ENCODE measurements at places on chromosomes 3 and 15.

- DNase-seq = no peak
Observed at GRCh38 chr3:186998937-186999368, 68.6 kb downstream of the ST6GAL1 start.

DNA sequence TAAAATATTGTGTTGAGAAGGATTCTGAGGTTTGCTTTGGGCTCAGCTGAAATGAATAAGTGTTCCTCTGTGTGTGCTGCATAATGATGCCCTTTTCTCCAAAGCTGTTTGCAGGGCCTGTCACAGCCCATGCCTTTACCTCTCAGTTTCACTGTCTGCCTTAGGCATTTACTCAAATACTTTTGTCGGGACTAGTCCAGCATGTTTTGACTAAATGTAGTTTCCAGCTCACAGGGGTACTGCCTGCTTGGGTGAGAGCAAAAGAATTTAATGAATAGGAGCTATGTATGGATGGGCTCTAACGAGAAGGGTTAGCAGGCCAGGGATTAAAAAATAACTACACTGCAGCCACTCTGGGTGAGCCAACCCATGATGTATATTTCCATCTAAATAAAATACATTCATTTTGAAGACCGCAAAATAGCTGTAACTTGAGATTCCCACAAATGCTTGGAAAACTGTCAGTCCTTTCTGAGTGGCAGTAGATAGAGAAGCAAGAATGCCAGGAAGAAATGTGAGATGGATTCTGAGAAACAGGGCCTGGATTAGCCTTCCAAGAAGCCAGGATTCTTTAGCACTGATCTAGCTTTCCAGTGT lies 549.2 kb upstream of the TBL1XR1 start:
- no peak for DNase-seq

GRCh38 chr15:73787621-73788020 lies 34.5 kb upstream of the INSYN1 start:
- DNase-seq = no peak

DNA sequence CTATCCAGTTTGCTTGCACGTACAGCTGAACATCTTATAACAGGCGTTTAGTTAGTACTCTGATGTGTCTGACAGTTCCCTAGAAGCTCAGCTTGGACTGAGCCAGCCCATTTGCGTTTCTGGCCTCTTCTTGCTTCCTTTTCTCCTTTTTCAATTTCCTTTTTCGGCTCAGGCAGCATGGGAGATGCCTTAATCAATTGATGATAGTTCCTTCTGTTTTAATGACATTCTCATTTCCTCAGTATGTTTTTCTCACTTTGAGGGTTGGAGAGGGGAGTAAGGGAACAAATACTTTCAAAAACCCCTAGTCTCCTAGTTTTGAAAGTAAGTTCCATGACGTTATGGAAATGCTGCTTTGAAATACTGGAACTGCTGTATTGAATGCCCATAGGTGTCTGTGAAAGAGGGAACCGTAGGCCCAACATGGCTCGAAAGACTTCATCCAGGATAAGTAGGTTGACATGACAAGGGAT lies 18.9 kb downstream of the IL1RAP start:
- DNase-seq = no peak

DNA sequence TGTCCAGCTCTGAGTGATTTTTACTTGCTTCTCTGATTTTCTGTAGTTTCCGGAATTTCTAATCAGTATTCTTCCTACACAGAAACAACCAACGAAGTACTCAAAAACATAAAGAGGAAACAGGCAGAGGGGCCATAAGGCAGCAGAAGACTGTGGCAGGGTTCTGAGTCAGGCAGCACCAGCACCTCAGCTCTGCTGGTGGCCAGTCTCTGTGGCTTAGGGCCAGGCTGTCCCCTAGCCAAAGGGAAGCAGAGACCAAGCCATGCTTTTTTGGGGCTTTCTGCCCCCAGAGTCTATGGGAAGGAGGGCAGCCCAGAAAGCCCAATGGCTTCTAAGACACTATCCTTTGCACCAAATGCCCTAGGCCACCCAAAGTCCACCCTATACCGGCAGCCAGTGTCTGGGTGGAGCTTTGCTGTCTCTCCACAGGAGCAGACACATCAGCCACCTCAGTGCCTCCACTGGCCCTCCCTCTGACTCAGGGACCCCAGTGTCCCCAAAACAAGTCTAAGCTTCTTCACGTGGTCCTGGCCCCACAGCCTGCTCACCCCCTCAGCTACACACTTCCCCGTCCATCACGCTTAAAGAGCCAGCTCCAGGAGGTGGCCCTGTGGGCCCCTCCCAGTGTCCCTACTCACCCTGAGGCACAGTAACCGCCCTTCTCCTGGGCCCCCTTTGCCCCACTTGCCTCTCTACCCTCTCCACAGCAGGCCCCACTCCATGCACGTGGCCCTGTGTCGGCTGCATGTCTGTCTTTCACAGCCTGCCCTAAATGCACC lies 46.2 kb downstream of the CCDC12 start:
- no peak for DNase-seq

DNA sequence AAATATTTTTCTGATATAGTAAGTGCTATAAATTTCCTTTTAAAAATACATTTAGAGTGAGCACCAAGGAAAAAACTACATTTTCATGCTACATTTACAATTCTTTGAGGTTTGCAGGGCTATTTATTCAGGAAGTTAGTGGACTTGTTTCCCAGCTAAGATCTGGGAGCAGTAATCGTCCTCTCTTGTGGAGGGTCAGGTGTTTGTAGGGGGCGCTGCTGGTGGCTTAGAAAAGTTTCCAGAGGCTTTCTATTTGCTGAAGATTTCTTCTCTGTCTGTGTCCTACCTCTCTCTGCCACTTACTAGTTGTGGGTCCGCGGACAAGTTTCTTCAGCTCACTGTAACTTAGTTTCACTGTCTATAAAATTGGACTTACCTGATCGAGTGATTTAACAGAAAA lies 163.9 kb downstream of the PEX5L start:
- DNase-seq = no peak

GRCh38 chr3:127037971-127038446 lies 55.1 kb downstream of the PLXNA1 start:
- no peak for DNase-seq

DNA sequence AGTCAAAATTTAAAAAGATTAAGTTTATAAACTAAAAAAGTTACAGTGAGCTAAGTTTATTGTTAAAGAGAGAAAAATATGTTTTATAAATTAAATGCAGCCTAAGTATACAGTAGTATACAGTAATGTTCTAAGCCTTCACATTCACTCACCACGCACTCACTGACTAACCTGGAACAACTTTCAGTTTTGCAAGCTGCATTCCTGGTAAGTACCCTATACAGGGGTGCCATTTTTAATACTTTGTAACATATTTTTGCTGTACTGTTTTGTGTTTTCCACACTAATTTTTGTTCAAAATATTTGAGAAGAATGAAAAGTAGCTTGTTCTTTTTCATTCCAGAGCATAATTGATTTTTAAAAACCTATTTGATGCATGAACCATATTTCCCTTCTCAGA lies 524.9 kb downstream of the RBMS3 start:
- DNase-seq = no peak

- no peak for DNase-seq
Observed at GRCh38 chr15:60115579-60116380, 111.7 kb downstream of the FOXB1 start.

DNA sequence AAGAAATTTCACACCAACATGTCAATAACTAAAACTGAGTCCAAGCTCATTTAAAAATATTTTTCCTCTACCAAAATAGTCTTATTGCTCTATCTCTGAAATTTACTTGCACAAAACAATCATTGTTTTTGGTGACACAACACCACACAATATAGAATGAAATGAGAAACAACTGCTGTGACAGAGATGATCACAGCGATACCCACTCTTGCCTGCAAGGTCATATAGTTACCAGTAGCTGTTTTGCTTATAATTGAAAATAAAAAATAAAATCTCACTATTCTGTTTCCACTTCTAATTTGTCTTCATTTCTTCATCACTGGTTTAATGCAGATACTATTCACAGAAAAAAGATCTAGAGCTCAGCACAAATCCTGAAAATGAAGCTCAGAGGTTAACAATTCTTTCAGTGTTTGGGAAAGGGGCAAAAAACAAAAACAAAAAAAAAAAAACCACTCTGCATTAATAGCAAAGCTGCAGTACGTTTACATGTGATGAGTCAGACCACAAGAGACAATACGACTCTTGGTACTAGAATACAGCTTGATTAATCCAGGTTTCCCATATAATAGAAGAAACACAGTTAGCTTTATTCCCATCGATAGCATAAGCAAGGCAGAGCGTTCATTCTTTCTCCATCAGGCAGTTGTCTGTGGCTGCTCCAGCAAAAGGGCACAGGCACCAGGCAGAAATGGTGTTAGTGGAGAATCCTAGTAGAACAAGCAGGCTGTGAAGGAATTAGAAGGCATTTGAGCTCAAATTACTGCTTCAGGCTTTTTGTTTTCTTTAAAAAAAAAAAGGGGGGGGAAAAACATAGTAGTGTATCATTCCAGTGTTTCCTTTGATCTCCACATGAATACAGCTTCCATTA lies 773 bp downstream of the ANKRD28 start:
- no peak for DNase-seq

GRCh38 chr3:119294696-119295671 lies 801 bp downstream of the ARHGAP31 start:
- peak; percentile 23 for DNase-seq

DNA sequence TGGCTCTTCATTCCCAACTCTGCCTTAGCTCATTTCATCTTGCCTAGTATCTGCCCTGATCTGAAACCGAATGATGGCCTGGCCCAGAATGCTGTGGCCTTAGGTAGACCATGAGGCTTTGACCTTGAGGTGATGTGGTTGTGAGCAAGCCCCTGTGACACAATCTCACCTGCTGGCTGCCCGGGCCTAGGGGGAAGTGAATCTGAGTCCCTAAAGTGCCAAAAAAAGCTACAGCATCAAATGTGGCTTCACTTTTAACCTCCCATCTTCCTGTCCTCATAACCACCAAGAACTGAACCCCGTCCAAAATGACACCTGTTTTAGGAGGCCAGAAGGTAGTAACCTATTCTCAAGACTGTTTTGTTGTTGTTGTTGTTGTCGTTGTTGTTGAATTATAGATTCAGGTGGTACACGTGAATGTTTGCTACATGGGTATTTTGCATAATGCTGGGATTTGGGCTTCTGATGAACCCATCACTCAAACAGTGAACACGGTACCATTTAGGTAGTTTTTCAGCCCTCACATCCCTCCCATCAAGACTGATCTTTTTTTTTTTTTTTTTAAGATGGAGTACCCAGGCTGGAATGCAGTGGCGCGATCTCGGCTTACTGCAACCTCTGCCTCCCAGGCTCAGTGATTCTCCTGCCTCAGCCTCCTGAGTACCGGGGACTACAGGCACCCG lies 54.6 kb downstream of the MCCC1 start:
- DNase-seq = no peak

DNA sequence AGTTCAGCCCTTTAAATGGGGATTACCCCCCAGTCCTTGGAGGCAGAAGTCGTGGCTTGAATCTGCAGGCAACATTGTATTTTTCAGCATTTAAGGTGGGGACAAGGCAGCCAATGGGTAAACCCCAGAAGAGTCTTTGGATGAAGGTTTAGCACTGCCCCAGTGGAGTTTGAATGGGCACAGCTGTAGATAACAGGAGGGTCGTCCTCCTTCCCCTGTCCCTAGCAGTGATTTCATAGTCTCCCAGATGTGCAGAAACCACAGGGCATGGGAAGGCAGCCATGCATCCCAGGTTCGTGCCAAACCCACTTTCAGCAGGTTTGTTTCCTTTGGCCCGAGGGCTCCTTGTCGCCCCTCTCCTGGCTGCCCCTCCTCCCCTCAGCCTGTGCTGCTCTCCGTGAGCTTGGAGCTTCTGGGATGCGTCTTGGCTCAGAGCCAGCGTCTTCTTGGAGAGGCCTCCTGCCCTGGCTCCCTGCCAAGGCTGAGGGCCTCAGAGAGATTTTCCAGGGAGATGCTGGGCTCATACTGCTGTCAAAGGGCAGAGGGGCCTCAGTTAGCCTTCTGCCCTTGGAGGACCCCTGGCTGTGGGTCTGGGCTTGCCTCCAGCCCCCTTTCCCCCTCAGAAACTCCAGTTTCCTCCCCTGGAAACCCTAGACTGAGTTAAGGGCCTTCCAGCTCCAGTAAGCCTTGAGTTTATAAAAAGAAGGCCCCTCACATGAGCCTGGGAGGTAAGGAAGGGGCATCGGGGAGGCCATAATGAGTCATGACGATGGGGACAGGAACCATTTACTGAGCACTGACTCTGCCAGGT lies 48.9 kb upstream of the POLG start:
- no peak for DNase-seq

DNA sequence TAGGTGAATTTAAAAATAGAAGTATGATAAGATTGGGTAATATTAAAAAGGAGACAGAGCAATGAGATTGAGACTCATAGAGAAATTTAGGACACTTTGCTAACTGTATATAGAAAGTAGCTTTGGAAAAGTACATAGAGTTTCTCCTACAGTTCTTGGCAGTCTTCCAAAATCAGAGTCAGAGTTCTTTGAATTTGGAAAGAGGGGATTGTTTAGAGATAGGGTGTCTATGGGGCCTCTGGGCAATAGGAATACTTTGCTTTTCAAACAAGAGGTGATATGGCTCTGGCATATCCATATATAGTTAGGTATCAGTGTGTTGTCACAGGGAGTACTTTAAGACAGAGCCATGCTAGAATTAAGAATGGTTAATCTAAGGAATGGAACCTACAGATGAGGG lies 477.1 kb upstream of the KCNMB2 start:
- DNase-seq = no peak

DNA sequence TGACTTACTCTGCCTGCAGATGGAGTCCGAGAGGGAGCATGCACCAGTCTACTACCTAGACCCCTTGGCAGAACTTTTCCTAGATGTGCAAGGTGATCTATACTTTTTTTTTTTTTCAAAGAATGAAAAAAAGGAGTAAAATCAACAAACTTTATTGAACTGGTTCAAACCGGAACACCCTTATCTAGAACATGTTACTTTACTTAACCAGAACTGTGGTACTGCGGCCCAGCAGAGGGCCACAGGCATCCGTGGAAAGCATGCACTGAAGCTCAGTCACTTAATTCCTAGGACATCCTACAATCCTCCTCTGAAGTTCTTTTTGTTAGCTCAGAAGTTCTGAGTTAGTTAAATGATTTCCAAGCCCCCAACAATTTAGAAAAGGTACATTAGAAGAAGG lies 21.6 kb downstream of the CHAC1 start:
- no peak for DNase-seq

DNA sequence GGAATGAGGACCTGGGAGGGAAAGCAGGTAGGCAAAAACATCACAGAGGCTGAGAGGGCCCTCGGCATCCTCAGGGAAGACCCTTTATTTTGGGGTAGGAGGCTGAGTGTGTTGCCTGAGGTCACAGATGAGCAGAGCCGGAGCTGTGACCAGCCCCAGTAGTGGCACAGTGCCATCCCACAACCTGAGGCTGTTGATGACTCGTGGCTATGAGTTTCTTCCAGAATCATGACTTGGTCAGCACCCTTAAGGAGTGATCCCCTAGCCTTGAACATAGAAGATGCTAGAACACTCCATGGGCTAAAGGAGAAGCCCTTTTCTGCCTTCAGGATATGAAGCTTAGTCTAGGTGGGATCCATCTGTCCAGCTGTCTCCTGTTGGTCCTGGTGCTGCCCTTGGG lies 19.5 kb upstream of the CXCR6 start:
- no peak for DNase-seq

DNA sequence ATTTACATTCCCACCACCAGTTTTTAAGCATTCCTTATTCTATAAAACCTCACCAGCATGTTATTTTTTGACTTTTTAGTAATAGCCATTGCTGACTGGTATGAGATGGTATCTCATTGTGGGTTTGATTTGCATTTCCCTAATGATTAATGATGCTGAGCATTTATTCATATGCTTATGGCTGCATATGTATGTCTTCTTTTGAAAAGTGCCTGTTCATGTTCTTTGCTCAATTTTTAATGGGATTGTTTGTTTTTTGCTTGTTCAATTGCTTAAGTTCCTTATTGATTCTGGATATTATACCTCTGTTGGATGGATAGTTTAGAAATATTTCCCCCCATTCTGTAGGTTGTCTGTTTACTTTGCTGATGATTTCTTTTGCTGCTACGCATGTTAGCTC lies 16.1 kb downstream of the TBC1D5 start:
- no peak for DNase-seq

All from stimulated activated CD8-positive, alpha-beta memory T cell treated with anti-CD3 and anti-CD28 coated beads, Interleukin-15, amount 100 ng/mL, for 48 hours (primary cell).